ENCODE measurements at places on chromosomes 7 and 10.

DNA sequence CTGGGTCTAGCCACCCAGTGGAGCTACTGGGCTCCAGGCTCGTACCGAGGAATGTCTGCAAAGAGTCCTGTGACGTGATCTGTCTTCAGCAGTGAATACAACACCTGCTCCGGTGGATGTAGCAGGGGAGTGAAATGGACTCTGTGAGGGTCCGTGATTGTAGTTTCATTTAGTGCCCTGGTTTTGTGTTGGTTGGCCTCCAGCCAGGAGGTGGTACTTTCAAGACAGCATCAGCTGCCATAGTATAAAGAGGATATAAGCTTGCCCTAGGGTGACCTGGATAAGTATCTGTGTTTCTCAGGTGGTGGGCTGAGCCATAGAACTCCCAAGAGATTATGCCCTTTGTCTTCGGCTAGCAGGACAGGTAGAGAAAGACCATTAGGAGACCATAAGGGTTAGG lies 24.6 kb upstream of the WNT2 start:
- no peak for DNase-seq

GRCh38 chr7:84982199-84982598 lies 204.7 kb downstream of the SEMA3D start:
- DNase-seq, result no peak

DNA sequence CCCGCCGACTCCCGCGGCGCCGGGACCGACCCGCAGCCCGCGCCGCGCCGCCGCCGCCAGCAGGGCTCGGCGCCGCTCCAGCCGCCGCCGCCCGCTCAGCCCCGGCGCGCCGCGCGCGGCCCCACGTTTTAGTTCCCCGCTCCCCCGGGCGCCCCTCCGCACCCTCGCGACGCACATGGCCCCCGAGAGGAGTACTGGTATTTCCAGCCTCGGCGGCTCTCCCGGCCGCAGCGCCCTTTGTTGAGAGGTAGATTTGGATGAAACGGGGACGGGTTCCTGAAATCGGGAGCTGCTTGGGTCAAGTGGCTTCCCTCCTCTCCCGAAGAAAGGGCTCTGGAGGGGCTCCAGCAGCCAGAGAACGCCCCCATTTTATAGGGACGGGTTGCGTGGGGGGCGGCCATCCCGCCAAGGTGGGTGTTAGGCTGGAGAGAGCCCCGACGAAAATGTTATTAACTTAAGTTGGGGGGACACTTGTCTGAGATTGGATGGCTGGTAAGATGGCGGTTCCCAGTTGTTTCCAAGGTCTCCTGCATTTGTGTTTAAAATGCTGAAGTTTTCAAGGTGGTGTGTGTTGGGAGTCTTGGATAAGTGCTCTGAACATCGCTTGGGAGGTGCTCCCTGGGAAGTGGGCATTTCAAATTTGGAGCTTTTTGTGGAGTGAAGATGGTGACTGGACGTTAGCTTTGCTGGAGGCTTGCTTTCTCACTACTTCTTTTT lies 1.2 kb downstream of the BMI1 start:
- DNase-seq, result no peak

- DNase-seq, result no peak
Measured at GRCh38 chr7:96116173-96116572, 205.7 kb downstream of the SLC25A13 start.

DNA sequence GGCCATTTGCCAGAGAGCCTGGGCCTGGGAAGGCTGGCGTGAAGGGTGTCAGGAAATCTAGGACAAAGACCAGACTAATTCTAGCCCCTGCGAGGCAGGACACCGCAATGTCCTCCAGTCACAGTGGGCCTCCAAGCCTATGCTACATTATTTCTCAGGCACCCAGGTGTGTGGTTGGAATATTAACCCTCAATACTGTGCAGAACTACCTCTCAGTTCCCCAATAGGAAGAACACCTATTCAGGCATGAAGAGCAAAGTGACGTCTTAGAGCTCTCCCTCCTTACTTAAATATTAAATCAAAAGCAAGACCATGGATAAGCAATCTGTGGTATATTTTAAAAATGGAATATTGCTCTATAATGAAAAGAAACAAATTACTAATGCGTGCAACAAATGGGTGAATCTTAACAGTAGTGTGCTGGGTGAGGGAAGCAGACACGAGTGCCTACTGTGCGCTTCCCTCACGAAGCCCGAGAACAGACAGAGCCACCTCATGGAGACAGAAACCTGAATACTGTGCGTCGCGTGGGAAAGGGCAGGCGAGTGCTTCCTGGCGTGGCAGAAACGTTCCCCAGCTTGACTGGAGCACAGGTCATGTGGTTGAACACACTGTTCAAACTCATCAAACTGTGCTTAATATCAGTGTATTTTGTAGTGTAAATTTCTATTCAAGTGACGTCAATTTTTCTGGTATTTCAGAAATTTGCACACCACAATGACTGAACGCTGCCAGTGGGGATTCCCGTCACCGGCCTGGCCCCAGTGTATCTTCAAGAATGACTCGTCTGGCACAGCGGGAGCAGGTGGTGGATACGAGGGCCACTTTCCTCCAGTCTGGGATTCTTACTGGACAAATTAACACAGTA lies 15.5 kb upstream of the PTPRN2 start:
- DNase-seq, result no peak

GRCh38 chr10:36097696-36098095 lies 455.6 kb upstream of the FZD8 start:
- DNase-seq, result no peak

- DNase-seq, result no peak
Measured at GRCh38 chr7:35351466-35351865, 97.6 kb upstream of the TBX20 start.

GRCh38 chr10:30045961-30046360 lies 13.4 kb downstream of the JCAD start:
- no peak for DNase-seq

DNA sequence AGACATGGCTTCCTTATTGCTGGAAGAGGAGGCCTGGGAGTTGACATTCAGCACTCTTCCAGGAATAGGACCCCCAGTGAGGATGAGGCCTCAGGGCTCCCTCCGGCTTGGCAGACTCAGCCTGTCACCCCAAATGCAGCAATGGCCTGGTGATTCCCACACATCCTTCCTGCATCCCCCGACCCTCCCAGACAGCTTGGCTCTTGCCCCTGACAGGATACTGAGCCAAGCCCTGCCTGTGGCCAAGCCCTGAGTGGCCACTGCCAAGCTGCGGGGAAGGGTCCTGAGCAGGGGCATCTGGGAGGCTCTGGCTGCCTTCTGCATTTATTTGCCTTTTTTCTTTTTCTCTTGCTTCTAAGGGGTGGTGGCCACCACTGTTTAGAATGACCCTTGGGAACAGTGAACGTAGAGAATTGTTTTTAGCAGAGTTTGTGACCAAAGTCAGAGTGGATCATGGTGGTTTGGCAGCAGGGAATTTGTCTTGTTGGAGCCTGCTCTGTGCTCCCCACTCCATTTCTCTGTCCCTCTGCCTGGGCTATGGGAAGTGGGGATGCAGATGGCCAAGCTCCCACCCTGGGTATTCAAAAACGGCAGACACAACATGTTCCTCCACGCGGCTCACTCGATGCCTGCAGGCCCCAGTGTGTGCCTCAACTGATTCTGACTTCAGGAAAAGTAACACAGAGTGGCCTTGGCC lies 4.3 kb downstream of the PGAM2 start:
- no peak for DNase-seq

DNA sequence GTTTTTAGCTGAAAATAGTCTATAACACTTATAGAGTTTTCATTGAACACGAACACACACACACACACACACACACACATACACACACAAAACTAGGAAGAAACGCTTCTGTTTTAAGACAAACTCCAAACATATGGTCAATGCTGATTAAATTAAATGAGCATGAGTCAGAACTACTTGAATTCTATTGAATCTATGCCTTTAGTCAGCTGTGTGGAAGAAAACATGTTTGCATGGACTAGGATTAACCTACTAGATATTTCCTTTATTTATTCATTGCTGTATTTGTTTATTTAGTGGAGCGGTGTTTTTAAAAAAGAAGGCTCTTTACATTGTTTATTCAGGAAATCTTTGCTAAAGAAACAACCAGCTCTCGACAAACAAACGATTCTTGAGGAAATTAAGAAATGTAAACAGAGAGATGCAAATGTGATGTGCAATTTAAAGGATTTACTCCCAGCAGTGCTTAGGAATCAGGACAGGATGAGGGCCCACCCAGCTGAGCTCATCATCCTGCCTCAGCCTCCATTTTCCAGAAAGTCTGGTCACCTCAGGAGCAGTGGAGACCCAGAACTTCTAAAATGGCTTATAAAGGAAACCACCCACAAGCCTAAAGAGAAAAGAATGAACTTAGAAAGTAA lies 83.2 kb downstream of the PDE1C start:
- DNase-seq, result no peak

DNA sequence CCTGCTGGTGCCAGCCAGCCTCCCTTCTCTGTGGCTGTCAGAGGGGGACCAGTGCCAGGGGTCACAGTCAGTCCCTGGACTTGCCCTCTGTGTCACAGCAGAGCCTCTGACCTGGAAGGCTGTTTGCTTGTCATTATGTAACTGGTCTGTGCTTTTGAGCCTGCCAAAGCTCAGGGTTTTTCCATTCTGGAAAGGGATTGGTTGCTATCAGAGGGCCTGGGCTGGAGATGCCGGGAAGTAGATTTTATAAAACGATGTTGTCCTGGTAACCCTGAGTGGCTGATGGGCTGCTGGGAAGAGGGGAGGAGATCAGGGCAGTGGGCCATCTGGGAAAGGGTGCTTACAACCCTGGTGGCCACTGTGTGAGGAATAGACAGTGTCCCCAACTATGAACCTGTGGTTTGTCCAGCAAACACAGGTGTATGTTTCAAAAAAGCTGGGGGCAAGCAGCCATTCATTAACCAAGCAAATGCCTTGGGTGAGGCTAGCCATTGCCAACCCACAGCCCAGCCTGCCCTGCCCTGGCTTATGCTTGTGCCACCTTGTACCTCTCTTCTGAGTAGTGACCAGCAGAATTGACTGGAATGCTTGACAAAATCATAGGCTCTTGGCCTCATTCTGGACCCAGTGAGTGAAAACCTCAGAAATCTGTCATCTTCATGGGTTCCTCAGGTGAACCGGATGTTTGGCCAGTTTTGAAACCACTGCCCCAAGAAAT lies 21.6 kb downstream of the SFTPD start:
- no peak for DNase-seq

- no peak for DNase-seq
Measured at GRCh38 chr7:277228-277627, 12.7 kb upstream of the FOXL3 start.

GRCh38 chr7:105136221-105136620 lies 122.2 kb downstream of the KMT2E start:
- no peak for DNase-seq

DNA sequence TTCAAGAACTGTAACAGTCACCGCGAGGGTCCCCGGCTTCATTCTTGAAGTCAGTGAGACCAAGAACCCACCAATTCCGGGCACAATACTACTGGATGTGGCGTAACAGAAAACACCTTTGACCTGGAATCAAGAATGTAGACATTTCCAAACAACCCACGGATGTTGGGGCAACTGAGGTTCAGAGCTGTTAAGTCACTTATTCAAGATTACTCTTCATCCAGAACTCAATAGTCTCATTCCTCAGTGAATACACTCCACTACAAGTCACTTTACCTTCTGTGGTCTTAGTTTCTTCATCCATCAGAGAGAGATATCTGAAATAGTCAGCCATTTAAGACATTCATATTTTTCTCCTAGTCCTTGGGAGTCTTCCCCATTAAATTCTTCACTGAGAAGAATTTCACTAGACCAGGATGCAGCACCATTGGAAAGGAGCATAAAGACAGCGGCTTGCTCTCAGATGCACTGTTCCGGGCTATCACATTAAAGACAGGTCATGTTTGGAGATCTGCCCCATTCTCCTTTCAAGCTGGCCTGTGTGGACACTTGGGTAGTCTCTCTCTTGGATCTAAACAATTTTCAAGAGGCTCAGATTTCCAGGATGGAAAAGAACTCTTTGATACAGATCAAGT lies 32.3 kb upstream of the ARID5B start:
- DNase-seq, result no peak

All from stimulated activated CD4-positive, alpha-beta T cell treated with anti-CD3 and anti-CD28 coated beads, Interleukin-2, amount 100 ng/mL, for 48 hours (primary cell).